CD4-positive, alpha-beta memory T cell (primary cell): ENCODE measurements at places on chromosomes 7 and 10.

DNA sequence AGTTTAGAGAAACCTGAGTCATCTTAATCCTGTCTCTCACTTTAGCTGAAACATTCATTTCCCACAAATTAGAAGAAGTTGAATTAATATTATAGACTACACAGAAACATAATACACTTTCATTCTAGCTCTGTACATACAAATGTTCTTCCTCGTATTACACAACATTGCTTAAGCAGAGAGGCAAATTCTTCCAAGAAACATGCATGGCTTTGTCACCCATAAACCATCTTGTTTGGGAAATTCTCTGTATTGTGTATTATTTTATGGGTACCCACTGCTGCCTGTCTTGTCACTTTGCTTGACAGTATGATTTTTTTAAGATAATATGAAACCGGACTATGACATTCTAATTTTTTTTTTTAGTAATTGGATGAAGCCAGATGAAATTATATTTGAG, 104.0 kb downstream of the SRI start:
- no peaks in the 10 kb centered on the region for H3K27me3 ChIP-seq
- no peak overlapping the region for H3K4me3 ChIP-seq
- H3K4me1 ChIP-seq: no peaks in the 10 kb centered on the region
- H3K27ac ChIP-seq: no peak overlapping the region
- DNase-seq: no peak

GRCh38 chr10:33298110-33298509, 36.4 kb downstream of the NRP1 start:
- H3K27me3 ChIP-seq: no peaks in the 10 kb centered on the region
- DNase-seq: no peak
- H3K4me3 ChIP-seq: no peak overlapping the region
- H3K4me1 ChIP-seq: peaks cover 6% of the 10 kb centered on the region

DNA sequence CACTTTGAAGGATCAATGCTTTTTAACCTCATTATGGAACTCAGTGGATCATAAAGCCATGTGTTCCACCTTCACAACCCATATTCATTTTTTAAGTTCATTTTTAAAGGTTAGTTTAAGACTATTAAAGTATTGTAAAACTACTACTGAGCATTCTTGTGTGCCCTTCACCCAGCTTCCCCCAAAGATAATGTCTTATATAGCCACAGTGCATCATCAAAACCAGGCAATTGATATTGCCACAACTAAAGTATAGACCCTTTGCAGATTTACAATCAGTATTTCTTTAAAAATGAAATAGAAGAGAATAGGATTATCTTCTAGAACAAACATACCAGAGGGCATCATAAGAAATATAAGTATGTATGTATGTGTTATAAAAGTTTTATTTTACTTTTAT, 597.1 kb downstream of the CCSER2 start:
- no peaks in the 10 kb centered on the region for H3K36me3 ChIP-seq
- H3K27ac ChIP-seq: no peak overlapping the region
- no peak overlapping the region for H3K4me3 ChIP-seq
- no peaks in the 10 kb centered on the region for H3K4me1 ChIP-seq

DNA sequence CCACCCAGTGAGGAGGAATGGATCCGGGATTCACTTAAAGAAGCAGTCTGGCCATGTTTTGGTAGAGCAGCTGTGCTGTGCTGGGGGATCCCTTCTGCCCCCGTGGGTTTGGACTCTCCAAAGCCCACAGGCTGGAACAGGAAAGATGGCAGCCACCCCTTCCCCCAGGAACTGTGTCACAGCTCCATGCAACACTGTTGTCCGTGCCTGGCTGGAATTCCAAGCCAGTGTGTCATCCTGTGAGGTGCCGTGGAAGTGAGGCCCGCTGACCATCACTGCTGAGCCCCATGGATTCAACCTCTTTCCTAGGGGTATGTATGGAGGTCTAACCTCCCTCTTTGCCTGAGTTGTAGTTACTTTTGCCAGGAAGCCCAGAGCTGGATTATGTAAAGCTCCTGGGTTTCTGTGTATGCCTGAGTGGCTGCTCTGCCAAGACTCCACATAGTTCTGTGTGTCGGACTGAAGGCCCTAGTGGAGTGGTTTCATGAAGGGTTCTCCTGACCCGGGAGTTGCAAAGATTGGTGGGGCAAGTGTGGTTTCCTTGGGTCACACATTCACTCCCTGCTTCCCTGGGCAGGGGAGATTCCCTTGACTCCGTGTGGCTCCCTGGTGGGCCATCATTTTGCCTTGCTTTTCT, 35.1 kb upstream of the PCGF5 start:
- no peak overlapping the region for H3K27ac ChIP-seq
- no peaks in the 10 kb centered on the region for H3K36me3 ChIP-seq
- no peaks in the 10 kb centered on the region for H3K27me3 ChIP-seq
- H3K4me1 ChIP-seq: peaks cover 61% of the 10 kb centered on the region
- H3K4me3 ChIP-seq: no peak overlapping the region
- DNase-seq: no peak

DNA sequence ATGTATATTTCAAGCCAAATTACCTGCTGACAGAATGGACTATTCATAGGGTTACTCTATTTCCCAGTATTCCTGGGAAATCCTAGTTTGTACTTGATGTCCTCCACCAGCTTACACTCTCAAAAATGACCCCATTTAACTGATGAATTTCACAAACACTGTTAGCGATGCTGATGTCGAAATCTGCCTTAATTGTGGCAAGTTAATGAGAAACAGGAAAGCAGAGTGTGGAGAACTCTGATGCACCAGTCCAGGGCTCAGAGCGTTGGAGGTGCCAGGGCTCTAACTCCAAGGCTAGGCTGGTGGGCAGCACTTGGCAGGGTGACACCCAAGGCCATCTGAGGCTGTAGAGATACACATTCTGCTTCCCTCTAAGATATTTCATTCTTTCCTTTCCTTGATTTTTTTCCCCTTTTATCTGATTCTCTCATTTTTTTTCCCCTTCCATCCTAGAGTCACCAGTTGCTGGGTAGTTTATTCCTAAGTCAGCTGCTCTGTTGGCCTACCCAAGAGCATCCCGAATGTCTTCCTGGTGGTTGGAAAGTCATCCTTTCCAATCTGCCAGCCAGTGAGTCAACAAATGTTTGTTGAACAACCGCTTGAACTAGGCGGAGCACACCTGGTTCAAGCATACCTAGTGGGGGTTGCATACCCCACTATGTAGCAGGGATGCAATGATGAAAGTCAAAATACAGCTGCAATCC, 525.0 kb upstream of the NRP1 start:
- H3K36me3 ChIP-seq: no peaks in the 10 kb centered on the region
- H3K4me3 ChIP-seq: no peak overlapping the region
- no peak for DNase-seq
- H3K27me3 ChIP-seq: no peaks in the 10 kb centered on the region
- no peak overlapping the region for H3K27ac ChIP-seq
